ENCODE measurements at places on chromosomes 13 and 19.
A peak's percentile ranks its signal among the peaks of the same experiment; 100 is the strongest.

- DNase-seq, result peak; percentile 84
Measured at GRCh38 chr19:38335949-38336637, 463 bp downstream of the CATSPERG start.

DNA sequence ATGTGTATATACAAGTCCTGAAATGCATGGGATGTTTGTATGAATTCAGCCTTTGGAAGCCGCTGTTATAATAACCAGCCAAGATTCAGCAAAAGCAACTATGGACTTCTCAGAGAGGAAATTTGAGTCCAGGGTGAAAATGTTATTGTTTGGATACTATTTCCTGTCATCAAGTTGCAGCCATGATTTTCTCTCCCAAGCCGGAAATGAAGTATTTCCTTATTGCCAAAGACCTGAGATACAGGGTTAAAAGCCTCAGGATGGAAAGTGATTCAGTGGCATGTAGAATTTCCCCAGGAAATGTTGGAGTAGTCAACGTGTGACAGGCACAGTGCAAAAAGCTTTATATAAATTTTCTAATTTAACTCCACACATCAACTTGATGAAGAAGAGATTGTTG, 133.9 kb downstream of the IRS2 start:
- DNase-seq, result no peak

DNA sequence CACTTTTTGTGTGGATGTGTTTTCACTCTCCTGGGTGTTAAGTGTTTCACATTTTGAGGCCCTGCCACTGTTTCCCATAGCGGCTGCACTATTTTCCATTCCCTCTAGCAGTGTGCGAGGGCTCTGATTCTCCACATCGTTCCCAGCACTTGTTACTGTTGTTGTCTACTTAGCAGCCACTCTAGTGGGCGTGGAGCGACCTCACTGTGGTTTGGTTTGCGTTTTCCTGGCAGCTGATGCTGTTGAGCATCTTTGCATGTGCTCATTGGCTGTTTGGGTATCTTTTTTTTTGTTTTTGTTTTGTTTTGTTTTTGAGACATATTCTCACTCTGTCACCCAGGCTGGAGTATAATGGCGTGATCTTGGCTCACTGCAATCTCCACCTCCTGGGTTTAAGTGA, 14.4 kb downstream of the NAXD start:
- DNase-seq, result no peak

DNA sequence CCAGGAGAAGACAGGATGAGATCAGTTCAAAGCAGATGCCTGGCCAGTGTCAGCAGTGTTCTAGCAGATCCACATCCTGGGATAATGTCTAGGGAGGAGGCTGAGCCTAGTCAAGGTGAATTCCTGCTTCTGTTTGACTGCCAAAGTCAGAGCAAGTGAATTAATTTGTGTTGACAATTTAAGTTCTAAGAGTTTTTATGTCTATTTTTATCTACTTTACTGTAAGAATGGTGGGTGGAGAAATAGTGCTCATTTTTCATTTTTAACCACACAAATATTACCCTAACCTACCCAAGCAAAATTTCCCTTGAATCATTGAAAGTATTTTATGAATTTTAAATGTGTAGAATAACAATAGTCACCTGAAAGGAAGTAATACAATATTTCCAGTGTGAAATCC, 207.6 kb upstream of the SLC10A2 start:
- no peak for DNase-seq

GRCh38 chr19:12647490-12648071, 19.0 kb downstream of the MAN2B1 start:
- no peak for DNase-seq

GRCh38 chr13:80399340-80400163, 58.6 kb upstream of the SPRY2 start:
- no peak for DNase-seq

- no peak for DNase-seq
Measured at GRCh38 chr19:21128901-21129698, 12.7 kb upstream of the ZNF431 start.

DNA sequence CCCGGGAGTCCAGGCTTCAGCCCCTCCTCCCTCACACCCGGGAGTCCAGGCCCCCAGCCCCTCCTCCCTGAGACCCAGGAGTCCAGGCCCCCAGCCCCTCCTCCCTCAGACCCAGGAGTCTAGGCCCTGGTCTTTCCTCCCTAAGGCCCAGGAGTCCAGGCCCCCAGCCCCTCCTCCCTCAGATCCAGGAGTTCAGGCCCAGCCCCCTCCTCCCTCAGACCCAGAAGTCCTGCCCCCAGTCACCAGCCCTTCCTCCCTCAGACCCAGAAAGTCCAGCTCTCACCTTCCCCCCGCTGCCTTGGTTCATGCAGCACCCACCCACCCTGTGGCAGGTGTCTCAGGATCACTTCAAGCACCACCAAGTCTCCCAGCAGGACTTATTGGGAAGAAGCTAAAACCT, 14.1 kb downstream of the CYTH2 start:
- DNase-seq, result no peak

- DNase-seq, result no peak
Measured at GRCh38 chr19:49229416-49229815, 71.8 kb downstream of the TRPM4 start.

- no peak for DNase-seq
Measured at GRCh38 chr19:31339411-31339810, 9.8 kb downstream of the TSHZ3 start.

DNA sequence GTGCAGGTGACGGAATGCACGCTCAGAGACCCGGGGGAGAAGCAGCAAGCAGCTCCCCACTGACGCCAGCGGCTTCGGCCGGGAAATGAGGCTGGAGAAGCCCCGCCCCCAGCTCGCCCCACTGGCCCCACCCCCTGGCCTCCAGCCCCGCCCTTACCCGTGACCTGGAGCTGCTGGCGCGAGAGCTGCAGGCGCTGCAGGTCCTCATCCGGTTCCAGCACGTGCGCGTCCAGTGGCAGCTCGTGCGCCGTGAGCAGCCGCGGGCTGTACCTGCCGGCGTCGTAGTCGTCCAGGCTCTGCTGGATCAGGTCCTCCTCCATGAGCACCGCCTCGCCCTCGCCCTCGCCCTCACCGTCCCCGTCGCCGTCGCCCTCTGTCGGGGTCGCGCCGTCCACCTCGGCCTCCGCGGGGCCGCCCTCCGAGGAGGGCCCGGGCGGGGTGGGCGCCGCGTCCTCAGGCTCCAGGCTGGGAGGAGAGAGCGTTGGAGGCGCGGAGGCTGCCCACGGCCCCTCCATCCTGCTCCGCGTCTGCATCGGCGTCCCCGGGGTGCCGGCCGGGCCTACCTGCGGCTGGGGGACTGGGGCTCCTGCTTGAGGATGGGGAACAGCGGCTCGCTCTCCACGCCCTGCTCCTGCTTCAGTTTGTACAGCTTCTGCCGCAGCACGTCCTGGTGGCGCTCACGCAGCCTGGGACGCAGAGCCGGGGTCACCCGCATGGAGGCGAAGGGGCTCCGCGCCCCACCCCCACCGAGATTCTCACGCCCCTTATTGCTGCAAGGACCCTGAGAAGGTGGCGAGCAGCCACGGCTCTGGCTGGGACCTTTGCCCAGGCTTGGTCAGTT, 6.4 kb upstream of the TBXA2R start:
- DNase-seq, result no peak

- no peak for DNase-seq
Measured at GRCh38 chr13:104635879-104636278, 1569.7 kb upstream of the SLC10A2 start.

DNA sequence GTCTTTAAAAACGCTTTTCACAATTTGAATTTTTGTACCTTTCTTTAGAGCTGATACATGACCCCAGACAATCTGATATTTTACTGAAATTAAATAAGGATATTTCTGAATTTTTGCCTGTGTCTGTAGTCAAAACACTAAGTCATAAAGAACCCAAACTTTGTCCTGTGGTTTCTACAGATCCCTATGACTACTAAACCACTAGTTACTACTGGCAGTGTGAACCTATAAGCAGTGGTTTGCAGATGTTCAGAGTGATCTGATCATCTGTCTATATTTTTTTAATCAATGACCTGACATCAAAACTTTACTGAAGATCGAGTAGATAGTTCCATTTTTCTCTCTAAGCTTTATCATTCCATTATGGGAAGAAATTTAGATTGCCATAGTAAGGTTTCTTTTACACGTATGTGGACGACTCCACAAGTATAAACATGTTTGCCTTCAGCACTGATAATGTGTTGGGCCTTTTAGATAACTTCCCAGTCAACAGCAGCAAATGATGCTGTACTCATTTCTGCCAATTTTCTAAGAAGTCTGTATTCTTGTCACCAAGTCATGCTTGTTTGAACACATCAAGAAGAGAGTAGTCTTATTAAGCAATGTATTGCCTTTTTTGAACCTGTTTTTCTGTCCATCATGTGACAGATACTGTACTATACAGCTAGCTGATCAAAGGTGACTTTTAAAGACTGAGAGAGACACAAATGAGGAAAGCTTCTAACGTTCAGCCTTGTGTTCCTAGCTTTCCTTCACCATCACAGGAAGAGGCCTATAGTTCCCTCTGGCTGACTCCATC, 21.8 kb downstream of the POLR1D start:
- DNase-seq, result no peak

GRCh38 chr19:18173054-18173571, 500 bp upstream of the IFI30 start:
- DNase-seq, result no peak
